ENCODE measurements at places on chromosomes 5 and 9. TPM values are rescaled to one million over a fixed set of nuclear protein-coding genes. Genes with fewer than 3 reads are reported as not detected.

The GPRIN1 gene
- 3.1 TPM for total RNA-seq

The BARX1 gene
- total RNA-seq: 0.21 TPM

The OBP2B gene
- not detected for total RNA-seq

The MYOT gene
- not detected for total RNA-seq

The NR6A1 gene
- 1.7 TPM for total RNA-seq

The PLAC8L1 gene
- 0.37 TPM for total RNA-seq

The UBE2B gene
- 98.9 TPM for total RNA-seq

The IDNK gene
- total RNA-seq: 6.3 TPM

The PDE8B gene
- total RNA-seq: 0.07 TPM

The TMEM252 gene
- total RNA-seq: not detected

The INSL4 gene
- total RNA-seq: not detected

The ANKDD1B gene
- 0.22 TPM for total RNA-seq

The SLC34A1 gene
- 0.26 TPM for total RNA-seq

The SLC27A6 gene
- total RNA-seq: not detected

The CKS2 gene
- 148 TPM for total RNA-seq

The SPINK6 gene
- not detected for total RNA-seq

Data from activated T-helper 1 cell treated with anti-CD3 and anti-CD28 coated beads, Interleukin-12 subunit alpha, Interleukin-12 subunit beta, Interleukin-2, Interleukin-4 antibody, amounts not matched to agents 30 ng/mL and 10 ng/mL and 1 ng/mL, durations not matched to agents 14 hours and 24 hours and 36 hours (primary cell).